ENCODE measurements at places on chromosomes 3 and 15.

DNA sequence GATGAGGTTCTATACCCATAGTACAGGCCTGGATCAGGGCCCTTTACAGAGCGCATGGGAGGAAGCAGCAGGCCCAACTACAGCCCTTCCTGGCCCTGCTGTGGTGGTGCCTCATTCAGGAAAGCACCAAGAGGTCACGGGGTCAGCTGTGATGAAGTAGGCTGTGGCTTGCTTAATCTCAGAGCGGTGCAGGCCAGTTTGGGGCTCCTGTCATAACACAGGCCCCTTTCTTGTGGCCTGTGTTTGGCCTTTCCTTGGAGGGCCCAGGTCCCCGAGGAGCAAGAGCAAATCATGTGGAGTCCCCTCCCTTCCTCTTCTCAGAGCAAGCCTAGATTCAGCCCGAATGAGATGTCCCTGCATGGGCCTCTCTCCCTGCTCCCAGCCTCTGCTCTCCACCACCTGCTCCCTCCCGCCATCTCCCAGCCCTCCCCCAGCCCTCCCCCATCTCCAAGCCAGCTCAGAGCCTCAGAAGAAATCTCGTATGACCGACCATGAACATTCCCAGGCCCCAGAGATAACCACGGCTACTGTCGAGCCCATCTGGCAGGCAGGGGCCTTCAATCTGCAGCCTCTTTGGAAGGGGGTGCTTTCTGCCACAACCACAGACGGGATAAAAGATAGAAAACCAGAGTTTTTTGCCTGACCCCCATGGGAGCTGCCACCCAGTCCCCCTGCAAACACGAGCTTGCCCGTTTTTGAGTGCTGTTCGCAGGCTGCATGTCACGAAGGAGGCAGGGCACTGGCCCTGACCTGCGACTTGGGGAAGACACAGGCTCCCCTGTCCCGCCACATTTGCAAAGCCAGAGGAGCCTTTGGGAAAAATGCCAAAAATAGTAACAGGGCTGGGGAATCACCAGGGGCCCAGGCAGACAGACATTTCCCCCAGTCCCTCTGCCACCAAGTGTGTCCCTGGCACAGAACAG lies 32.3 kb upstream of the DUSP7 start:
- DNase-seq, result no peak

DNA sequence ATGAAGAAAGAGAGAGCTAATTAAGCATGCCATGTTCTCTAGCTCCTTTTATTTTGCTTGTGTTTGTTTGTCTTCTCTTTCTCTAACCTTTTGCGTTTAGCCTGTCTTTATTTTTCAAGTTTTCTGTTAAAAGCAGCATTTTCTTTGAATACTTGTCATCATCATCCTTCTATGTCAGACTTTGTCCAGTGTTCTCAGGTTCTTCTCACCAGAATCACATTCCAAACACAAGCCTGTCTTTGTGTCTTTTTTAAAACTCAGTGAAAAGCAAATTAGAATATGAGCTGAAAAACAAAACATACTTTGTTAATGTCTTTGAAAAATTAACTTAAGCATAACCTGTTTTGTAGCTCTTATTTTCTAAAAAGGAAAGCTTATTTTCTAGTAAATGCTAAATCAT lies 62.4 kb downstream of the LEKR1 start:
- no peak for DNase-seq

DNA sequence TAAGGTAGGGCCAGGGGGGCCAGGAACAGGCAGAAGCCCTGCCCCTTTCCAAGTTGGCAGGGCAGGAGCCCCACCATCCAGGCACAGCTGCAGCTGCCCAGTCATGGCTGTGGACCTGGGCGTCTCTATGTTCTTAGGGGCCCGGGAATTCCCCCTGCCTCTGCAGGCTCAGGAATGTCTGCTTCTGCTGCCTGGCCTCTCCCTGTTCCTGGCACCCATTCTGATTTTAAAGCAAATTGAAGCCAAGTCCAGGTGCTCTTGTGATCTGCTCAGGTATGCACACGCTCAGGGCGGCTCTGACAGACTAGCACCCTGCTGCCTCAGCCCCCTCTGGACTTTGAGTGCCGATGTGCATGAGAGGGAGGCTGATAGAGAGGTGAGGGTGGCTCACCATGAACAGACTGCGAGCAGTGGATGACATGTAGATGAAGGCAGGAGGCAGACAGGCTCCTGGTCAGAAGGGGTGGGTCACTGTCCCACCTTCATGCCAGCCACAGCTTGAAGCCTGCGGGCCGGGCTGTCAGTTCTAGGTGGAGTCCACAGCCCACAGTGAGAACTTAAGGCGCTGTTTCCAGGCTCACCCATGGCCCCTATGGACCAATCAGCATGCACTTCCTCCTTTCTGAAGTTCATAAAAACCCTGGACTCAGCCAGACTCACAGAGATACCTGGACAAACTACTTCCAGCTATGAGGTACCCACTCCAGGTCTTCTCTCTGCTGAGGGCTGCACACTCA lies 747.8 kb upstream of the GBE1 start:
- DNase-seq, result no peak

DNA sequence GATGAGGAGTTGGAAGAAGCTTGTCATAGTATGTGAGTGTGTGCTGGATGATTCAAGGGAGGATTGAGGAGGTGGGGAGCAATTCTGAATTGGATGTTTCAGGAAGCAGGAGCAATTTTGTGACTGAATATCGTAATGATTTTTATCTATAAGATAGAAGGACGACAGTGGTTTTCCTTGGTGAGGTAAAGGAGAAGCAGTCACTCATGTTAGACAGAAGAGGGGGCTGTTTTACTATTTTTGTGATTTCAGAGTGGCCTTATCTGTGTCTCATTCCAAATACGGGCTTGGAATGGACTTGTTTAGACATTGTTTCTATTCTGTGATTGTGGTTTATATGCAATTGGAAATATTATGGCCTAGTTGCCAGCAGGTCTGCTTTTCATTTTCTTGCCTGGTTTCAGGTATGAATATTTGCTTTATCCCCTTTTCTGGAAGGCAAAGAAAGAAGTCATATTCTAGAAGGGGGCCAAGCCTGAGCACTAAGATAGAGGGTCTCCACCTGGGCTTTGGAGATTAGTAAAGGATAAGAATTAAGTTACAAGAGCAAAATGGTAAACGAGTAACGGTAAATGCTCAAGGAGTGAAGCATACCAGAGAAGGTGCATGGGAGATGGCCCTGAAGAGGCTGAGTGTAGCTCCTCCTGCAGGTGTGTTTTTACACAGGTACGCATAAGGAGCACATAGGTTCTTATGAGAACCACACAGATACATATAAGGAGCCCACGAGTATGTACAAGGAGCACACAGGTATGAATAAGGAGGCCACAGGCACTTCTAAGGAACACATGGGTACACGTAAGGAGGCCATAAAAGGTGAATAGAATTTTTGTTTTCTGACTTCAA lies 124.6 kb upstream of the KCNAB1 start:
- no peak for DNase-seq

All from stimulated activated CD8-positive, alpha-beta memory T cell treated with anti-CD3 and anti-CD28 coated beads, Interleukin-4, amount 100 ng/mL, for 1 hour (primary cell).